Fibroblast of gingiva (primary cell): ENCODE measurements at places on chromosomes 12 and 14.

- no peak for DNase-seq
These were observed 60.9 kb upstream of the ARID2 start for GRCh38 chr12:45668641-45669040.

- no peak for DNase-seq
These were observed 3.7 kb downstream of the CFAP54 start for GRCh38 chr12:96493106-96493505.

DNA sequence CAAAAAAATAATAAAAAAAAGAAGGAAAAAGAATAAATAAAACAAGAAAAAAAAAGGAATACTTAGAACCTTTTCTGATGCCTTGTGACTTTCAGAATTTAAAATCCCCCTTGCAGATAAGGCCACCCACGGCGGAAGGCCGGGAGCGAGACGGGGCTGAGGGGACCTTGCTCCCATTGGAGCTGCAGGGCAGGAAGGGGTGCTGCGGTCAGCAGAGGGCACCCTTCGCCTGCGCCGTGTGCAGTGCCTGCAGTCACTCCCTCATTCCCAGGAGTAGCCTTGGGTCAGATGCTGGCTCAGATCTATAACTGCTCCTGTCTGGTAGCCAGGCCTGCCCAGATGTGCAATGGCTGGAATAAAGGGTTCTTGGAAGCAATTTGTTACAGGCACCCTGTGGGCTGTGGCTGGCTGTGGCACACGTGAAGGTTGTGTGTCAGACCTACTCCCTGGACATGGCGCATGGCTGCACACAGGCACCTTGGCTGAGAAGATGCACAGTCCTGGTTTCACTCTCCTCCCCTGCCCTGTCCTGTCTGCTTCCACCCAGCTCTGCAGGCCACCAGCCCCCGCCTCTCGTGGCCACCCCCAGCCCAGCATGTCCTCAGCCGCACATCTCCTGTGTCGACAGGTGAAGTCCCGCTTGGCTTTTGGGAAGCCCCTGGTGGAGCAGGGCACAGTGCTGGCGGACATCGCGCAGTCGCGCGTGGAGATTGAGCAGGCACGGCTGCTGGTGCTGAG is 13.4 kb upstream of the ALDH2 start:
- DNase-seq, result peak; percentile 79

DNA sequence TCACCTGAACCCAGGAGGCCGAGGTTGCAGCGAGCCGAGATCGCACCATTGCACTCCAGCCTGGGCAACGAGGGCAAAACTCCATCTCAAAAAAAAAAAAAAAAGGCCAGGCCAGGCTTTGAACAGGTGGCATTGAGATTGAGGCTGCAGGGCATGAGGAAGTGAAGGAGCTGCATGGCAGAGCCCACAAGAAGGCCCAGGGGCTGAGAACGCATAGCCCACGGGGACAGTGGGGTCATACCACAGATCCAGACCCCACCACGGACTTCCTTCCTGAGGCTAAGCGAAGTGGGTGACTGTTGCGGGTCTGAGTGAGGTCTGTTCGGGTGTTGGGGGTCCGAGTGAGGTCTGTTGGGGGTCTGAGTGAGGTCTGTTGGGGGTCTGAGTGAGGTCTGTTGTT is 7.8 kb downstream of the JAG2 start:
- no peak for DNase-seq

- DNase-seq, result peak; percentile 65
These were observed 40.8 kb downstream of the DBX2 start for GRCh38 chr12:45010059-45010458.

DNA sequence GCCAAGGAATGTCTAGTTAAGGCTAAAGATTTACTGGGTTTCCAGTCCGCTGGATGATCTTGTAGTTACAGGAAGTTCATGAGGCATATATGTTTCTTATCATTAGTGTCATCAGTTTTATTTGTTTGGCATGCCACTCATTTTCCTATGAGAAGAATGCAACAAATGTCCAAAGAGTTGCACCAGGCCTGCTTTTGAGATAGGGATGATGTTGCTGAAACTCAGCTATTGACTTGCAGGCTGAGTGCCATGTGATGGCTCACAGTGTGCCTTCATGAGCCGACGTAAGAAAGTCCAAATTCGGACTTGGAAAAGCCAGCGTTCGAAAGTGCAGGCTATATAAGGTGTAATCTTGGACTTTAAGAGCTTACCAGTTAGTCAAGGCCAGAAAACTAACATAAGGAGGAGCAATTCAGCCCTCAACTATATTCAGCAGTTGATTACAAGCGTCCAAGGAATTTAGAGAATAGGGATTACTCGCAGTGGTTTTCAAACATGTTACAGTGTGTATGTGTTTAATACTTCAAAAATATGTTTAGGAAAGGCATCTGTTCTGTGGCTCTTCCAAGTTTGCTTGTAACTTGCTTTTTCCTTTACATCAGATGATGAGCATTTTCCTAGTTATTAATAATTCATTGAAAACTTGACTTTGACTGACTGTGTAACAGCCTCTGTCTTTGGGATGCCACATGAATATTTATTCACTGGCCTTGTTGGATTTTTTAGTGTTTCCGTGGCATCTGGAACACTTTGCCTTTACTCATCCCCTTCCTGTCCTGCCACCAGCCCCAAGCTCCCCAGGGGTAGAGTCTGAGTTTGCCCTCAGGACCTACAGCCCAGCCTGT is 101.3 kb downstream of the LGMN start:
- peak; percentile 92 for DNase-seq

GRCh38 chr14:45177076-45177475 is 41.3 kb downstream of the FANCM start:
- DNase-seq, result peak; percentile 95

DNA sequence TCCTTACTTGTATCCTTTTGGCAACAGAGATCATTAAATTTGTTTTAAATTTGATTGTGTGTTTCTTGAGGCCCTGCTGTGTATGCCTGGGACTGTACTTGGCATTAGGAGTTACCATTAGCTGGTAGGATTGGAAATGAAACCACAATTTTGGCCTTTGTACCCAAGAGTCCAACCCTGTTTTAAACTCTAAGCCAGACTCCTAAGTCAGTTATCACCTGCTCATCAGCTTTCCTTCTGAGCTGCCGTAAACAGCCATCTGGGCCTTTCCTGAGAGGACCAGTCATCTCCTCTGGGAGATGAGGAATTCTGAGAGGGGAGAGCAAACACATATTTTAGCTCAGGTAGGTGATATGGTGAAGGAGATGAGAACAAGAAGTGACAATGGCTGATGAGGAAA is 74.3 kb upstream of the SRSF5 start:
- DNase-seq, result no peak

DNA sequence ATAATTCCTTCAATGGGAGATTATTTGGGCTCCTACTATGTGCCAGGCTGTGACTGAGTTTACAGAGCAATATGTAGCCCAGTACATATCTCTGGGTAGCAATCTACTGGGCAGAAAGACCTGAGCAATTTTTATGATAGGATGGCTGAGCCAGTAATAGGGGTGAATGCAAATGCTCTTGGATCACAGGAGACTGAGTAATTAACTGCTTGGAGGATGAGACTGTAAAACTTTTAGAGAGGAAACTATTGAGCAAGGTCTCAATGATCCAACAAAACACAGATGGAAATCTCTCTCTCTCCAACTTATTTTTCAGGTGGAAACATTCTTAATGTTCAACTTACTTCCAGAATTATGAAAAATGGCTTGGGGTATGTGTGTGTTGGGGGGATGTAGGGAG is 402.2 kb downstream of the AEBP2 start:
- DNase-seq, result no peak

DNA sequence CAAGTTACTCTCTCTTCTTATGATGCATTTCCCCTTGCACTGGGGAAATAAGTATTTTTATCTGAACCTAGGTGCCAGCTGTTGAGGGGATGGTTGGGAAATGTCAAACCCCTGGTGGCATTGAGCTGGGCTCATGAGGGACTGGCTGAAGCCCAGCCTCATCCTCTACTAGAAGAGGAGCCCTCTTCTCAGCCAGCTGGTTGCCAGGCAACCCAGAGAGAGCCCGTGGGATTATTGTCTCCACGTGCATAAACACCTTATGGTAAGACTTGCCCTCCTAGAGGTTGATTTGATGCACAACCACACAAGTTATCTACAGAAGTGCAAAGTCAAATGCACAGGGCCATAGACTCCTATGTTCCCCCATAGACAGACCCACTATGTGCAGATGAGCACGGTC is 89.8 kb downstream of the WSCD2 start:
- DNase-seq, result no peak
